ENCODE measurements at places on chromosomes 4 and X.
A peak's percentile ranks its signal among the peaks of the same experiment; 100 is the strongest.

- peak; percentile 61 for DNase-seq
Observed at GRCh38 chr4:127778102-127778501, 4.0 kb upstream of the HSPA4L start.

- peak; percentile 47 for DNase-seq
Observed at GRCh38 chrX:153922932-153923857, 2.9 kb downstream of the ARHGAP4 start.

- peak; percentile 6 for DNase-seq
Observed at GRCh38 chr4:122163301-122163700, 11.2 kb downstream of the BLTP1 start.

GRCh38 chr4:101528526-101528925, 181.2 kb upstream of the PPP3CA start:
- no peak for DNase-seq

- no peak for DNase-seq
Observed at GRCh38 chr4:87058356-87059073, 123.7 kb downstream of the AFF1 start.

All from NCI-H1105 treated with DMSO at 0.1 percent for 48 hours (cell line).